ENCODE measurements at places on chromosomes 12 and 14.

DNA sequence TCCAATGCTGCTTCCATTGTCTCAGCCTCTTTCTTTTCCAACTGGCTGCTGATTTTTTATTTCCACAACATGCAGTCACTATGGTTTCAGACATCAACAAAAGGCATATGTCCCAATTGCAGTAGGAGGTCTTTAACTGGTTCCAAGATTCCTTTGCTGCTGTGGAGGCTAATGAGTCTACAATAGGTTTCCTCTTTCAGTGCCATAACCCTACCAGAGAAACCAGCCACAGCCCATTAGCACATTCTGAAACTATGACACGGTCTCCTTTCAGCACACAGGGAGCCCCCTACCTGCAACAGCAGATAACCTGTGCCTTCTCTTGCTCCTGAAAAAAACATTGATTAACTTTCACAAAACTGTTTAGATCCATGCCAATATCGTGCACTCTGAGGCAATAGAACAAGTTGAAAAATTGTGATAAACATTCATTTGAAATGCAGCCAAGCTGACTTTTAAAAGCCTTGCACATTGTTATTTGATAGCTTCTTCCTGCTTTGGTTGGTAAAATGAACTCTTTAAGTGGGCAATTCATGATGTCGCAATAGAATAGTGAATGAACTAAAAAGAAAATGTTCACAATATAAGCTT lies 32.4 kb downstream of the PLEKHG7 start:
- DNase-seq, result peak; percentile 83

DNA sequence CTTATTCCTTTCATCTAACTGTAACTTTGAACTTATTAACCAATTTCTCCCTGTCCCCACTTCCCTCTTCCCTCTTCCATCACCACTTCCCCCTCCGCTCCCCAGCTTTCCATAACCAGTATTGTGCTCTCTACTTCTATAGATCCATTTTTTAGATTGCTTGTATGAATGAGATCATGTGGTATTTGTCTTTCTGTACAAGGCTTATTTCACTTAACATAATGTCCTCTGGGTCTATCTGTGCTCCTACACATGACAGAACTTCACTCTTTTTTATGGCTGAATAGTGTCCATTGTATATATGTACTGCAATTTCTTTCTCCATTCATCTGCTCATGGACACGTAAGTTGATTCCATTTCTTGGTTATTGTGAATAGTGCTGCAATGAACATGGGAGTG lies 14.4 kb downstream of the ERP27 start:
- no peak for DNase-seq

DNA sequence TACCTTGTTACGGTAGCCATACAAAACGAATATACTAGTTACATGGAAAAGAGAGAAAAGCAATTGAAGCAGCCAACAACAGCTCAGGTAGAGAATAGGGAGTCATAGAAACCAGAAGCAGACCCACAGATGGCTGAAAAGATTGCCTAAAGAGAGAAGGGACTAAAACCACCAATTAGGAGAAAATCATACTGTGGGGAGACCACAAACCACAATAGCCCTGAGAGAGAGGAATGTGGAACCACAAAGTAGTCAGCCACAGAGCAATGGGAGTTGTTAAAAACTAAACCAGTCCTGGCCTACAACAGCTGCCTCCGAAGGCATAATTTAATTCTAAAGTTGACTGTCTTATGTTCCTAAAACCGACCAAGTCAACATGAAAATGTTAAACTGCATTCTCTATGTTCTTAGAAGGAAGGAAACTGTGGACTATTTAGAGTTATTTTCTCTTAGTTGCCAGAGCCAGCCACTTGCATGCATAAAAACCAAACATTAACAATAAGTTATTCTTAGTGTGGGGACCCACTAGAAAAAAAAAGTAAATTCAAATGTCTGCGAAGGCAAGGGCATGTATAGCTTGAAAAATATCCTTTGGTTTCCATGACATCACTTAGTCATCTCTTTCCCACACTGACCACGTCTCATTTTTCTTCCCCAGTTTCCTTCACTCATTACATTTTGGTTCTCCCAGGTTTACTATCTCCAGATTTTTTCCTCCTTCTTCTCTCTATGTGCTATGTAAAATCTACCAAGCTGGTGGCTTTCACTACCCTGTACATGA lies 398.1 kb downstream of the NOVA1 start:
- no peak for DNase-seq

DNA sequence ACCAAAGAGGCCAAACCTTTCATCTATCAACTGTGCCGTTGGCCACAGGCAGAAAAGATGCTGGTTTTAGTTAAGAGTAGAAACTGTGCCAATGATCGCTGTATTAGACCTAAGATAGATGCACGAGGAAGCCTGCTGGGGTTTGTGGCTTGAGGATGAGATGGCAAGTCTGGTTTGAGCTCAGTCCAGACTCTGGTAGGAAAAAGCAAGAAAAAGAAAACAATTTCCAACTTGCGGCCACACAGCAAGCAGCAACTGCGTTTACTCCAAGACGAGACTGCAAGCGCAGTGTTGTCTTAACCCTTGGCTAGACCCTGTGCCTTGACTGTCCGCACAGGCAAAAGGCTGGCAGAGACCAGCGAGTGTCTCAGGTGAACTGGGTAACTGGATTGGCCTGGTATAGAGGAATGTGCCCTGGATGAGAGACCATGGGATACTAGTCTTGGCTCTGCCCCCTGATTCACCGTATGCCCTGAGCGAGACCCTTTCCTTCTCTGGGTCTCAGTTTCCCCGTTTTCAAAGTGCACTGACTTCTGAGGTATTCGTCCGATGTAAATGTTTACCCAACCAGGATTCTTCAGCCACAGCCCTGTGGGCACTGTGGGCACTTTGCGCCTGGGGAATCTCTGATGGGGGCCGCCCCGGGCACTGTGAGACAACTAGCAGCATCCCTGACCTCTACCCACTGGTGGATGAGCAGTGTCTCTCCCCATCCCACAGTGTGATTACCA lies 113.4 kb downstream of the DICER1 start:
- no peak for DNase-seq

DNA sequence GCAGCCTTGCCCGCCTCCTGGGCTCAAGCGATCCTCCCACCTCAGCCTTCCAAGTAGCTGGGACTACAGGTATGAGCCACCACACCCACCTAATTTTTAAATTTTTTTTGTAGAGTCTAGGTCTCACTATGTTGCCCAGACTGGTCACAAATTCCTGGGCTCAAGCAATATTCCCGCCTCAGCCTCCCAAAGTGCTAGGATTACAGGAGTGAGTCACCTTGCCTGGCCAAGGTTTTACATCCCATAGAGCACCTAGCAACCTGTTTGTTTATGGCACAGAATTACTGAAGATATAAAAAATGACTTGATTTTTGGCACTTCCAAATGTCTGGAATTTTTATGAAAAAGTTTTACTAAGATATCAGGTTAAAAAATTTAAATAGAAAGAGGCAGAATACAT lies 16.5 kb downstream of the MYO1A start:
- no peak for DNase-seq
